Fibroblast of mammary gland (primary cell): ENCODE measurements at places on chromosomes 5 and 9.

DNA sequence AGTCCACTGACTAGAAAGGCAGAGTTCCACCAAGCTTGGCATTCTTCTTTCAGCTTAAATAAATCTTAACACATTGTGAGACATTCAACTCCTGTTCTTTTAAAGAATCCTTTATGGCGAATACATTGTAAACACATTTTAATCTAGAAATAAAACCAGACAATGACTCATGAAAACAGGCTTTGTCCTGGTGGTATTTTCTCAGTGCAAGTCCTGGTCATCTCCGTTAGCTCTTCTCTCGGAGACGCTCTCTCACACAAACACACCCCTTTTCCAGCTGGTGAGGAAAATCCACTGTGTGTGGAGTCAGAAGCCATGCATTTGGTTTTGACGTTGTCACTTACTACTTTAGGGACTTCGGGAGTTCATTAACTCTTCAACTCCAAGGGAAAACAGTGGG lies 140.4 kb downstream of the AUH start:
- DNase-seq = peak; percentile 73

DNA sequence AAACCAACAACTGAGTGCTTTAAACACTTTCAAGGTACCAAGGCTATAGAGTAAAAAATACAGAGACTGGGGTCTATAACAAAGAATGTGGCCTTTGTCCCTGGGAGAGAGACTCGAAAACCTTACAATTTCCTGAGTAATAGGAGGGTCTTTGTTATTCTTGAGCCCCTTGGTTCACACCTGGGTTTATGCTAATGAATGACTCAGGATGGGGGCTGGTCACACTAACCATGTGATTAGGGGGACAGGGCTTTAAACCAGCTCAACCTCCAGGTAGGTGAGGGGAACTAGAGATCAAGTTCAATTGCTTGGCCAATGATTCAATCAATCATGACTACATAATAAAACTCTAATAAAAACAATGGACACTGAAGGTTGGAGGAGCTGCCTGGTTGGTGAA lies 50.2 kb downstream of the PLPP1 start:
- DNase-seq = no peak

DNA sequence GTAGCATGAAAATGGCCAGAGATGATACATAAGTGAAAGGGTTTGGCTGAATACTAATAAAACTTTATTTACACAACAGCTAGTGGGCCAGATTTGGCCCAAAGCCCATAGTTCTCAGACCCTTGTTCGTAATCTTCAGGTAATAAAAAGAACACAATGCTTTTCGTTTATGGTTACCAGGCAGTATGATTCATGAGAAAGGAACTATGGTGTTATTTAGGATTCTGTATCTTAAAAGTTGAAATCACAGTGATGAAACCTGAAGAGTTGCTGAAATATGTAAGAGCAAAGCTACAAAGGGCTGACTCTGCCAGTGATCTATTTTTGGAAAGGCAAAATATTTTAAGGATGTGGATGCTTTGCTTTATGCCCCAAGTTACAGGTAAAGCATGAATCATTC lies 192.7 kb downstream of the SMC2 start:
- DNase-seq = peak; percentile 3

GRCh38 chr5:156479849-156480248 lies 152.9 kb downstream of the SGCD start:
- DNase-seq = peak; percentile 85

DNA sequence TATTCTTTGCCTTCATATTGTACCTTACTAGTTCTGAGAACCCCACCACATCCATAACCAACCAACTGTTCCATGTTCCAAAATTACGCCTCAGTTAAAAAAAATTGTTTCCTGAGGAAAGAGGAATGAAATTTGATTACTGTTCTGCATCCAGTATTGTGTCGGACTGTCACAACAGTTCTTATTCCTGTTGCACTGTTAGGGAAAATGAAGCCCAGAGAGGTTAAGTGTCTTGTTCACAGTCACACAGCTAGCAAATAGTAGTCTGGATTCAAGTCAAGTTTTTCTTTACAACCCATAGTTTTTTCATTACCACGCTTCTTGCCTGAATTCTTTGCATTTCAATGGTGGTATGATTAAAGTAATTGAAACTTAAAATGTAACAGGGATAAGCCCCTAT lies 4.4 kb downstream of the FSD1L start:
- no peak for DNase-seq

- DNase-seq = no peak
Measured at GRCh38 chr9:116900543-116900942, 213.4 kb downstream of the TRIM32 start.
